ENCODE measurements at places on chromosomes 2 and 18. TPM values are rescaled to one million over a fixed set of nuclear protein-coding genes. Genes with fewer than 3 reads are reported as not detected.

The AQP4 gene
- polyA plus RNA-seq, result 71.7 TPM

The TRAF3IP1 gene
- polyA plus RNA-seq, result 3.7 TPM

The CAPN14 gene
- 0.14 TPM for polyA plus RNA-seq

The DTNA gene
- 75.9 TPM for polyA plus RNA-seq

The CCDC195 gene
- polyA plus RNA-seq, result not detected

The PIEZO2 gene
- polyA plus RNA-seq, result 0.16 TPM

The SLC4A3 gene
- 7.6 TPM for polyA plus RNA-seq

The SPP2 gene
- polyA plus RNA-seq, result not detected

The C2orf66 gene
- polyA plus RNA-seq, result not detected

The SMYD5 gene
- 4.4 TPM for polyA plus RNA-seq

The SCN9A gene
- 1.1 TPM for polyA plus RNA-seq

The ARHGAP28 gene
- not detected for polyA plus RNA-seq

The CDH2 gene
- polyA plus RNA-seq, result 121 TPM

The CKAP2L gene
- not detected for polyA plus RNA-seq
